ENCODE measurements at places on chromosomes 7 and 10.

DNA sequence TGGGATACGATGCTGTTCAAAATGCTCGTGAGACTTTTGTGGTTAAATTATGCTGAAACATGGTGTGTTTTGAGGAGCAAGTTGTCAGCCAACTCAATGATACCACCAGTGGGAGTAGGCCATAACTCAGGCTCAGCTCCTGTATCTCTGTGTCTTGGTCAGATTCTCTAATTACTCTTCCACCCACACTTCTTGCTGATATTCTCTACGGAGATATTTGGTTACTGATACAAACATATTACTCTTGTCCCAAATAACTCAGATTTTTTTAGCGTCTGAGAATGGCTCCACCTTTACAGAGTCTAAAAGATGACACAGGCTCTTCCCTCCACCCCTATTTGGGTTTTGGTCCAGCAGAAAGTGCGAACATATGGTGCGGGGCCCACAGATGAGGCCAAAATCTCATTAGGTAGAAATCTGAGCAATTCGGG, 168.9 kb downstream of the PKD1L1 start:
- no peak for DNase-seq

- DNase-seq, result peak; percentile 44
These were observed 66.2 kb downstream of the FAM53B start for GRCh38 chr10:124677749-124678556.

GRCh38 chr10:124298891-124299290, 119.8 kb downstream of the OAT start:
- no peak for DNase-seq

- peak; percentile 74 for DNase-seq
These were observed 2.4 kb downstream of the ADCK2 start for GRCh38 chr7:140674899-140675701.

DNA sequence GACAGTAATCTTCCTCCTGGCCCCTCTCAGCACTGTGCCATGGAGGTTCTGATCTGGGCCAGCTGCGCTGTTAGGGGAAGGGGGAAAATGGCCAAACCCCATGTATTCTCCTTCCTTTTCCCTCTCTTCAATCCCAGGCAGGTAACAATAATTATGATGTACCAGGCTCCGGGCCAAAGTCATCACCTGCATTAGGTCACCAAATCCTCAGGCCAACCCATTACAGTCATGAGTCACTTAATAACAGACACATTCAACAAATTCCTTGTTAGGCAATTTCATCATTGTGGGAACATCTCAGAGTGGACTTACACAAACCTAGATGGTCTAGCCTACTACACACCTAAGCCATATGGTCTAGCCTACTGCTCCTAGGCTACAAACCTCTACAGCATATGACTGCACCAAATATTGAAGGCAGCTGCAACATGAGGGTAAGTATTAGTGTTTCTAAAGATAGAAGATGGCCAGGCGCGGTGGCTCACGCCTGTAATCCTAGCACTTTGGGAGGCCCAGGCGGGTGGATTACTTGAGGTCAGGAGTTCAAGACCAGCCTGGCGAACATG, 2.2 kb upstream of the HSPB1 start:
- no peak for DNase-seq

GRCh38 chr7:100017300-100017699, 1.9 kb downstream of the ZKSCAN1 start:
- no peak for DNase-seq

- DNase-seq, result no peak
These were observed 150.6 kb downstream of the AKR1D1 start for GRCh38 chr7:138226745-138227279.
